ENCODE measurements at places on chromosomes 3 and 15. TPM values are rescaled to one million over a fixed set of nuclear protein-coding genes. Genes with fewer than 3 reads are reported as not detected.

DNA sequence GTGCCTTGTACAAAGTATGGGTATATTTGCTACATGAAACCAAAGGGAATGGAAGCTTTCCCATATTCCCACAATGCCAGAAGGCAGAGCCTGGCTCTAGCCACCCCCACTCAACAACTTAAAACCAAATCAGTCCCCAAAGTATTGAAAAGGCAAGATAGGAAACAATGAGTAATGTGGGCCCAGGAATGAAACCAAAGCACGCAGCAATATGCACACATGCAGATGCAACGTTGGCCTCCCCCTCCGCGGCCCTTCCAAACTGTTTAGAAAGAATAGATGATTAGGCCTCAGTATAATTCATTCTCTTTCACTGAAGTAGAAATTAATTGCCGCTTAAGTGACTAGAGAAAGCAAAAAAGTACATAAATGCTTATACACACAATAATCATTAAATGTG is 59.1 kb downstream of the THRB start:
- no peaks in the 10 kb centered on the region for H3K36me3 ChIP-seq
- no peak overlapping the region for H3K4me3 ChIP-seq
- H3K27me3 ChIP-seq: no peaks in the 10 kb centered on the region
- no peaks in the 10 kb centered on the region for H3K4me1 ChIP-seq
- DNase-seq: no peak

GRCh38 chr3:151841801-151842200 is 27.9 kb downstream of the AADAC start:
- H3K4me3 ChIP-seq: no peak overlapping the region
- DNase-seq: no peak
- no peak overlapping the region for H3K27ac ChIP-seq
- no peaks in the 10 kb centered on the region for H3K36me3 ChIP-seq
- H3K4me1 ChIP-seq: no peaks in the 10 kb centered on the region

DNA sequence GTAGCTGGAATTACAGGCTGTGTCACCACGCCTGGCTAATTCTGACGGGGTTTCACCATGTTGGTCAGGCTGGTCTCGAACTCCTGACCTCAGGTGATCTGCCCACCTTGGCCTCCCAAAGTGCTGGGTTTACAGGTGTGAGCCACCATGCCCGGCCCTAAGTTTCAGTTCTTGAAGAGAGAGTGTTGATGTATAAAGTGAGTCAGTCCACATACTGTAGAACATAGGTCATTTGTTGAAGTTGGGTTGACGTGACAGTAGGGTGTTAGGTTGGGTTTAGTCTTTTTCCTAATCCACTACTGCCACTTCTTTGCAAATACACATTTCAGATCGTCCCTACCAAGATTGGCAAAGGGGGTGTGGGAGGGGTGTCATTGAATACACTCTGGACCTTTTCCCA is 15.2 kb downstream of the DNAJC19 start:
- no peak overlapping the region for H3K4me3 ChIP-seq
- H3K4me1 ChIP-seq: no peaks in the 10 kb centered on the region
- no peaks in the 10 kb centered on the region for H3K27me3 ChIP-seq
- H3K36me3 ChIP-seq: peaks cover 3% of the 10 kb centered on the region
- no peak overlapping the region for H3K27ac ChIP-seq
- DNase-seq: no peak

GRCh38 chr3:120555657-120556509 is 40.3 kb upstream of the NDUFB4 start:
- H3K4me3 ChIP-seq: no peak overlapping the region
- H3K4me1 ChIP-seq: no peaks in the 10 kb centered on the region
- H3K36me3 ChIP-seq: no peaks in the 10 kb centered on the region
- H3K27ac ChIP-seq: no peak overlapping the region

DNA sequence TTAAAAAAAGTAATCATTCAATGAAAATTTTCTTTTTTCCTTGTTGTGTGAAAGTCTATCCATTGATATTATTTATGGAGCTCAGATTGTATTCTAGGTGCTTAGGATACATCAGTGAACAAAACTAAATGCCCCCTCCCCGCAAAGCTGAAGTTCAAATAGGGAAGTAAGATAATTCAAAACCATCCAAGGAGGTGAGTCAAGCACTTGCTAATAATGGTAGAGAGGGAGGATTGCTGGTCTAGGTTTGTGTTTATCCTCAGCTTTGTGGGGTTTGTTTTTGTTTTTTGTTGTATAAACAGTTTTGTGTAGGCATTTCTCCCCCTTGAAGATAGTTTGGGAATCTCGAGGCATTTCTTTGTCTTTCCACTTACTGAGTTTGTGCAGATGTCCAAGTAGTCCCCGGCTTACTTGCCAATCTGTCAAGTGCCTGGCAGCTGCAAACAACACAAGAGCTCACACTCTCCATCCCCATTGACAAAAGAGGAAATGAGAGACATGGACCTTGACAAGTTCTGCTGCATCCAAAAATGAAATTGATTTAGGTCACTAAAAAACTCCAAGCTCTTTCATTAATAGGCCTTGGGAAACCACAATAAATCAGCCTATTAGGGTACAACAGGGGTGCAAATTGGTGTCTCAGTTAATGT is 575.8 kb upstream of the TBL1XR1 start:
- no peak overlapping the region for H3K4me3 ChIP-seq
- H3K27ac ChIP-seq: no peak overlapping the region
- H3K27me3 ChIP-seq: no peaks in the 10 kb centered on the region

- no peak for DNase-seq
- H3K36me3 ChIP-seq: no peaks in the 10 kb centered on the region
- H3K27ac ChIP-seq: no peak overlapping the region
- H3K27me3 ChIP-seq: no peaks in the 10 kb centered on the region
- H3K4me1 ChIP-seq: peaks cover 2% of the 10 kb centered on the region
Measured at GRCh38 chr15:31259562-31260252, 66.9 kb upstream of the KLF13 start.

- H3K4me1 ChIP-seq: no peaks in the 10 kb centered on the region
- H3K27me3 ChIP-seq: no peaks in the 10 kb centered on the region
- DNase-seq: no peak
- H3K27ac ChIP-seq: peak overlapping the region; percentile 95
- H3K4me3 ChIP-seq: peak overlapping the region; percentile 91
Measured at GRCh38 chr3:191331388-191331787, 1.1 kb upstream of the UTS2B start.

GRCh38 chr3:99509224-99509623 is 129.2 kb upstream of the COL8A1 start:
- no peaks in the 10 kb centered on the region for H3K36me3 ChIP-seq
- H3K27me3 ChIP-seq: no peaks in the 10 kb centered on the region
- no peak overlapping the region for H3K4me3 ChIP-seq
- H3K27ac ChIP-seq: no peak overlapping the region
- no peaks in the 10 kb centered on the region for H3K4me1 ChIP-seq
- no peak for DNase-seq

- H3K4me3 ChIP-seq: no peak overlapping the region
- H3K4me1 ChIP-seq: peaks cover 12% of the 10 kb centered on the region
- H3K27ac ChIP-seq: peak overlapping the region; percentile 58
- peak; percentile 84 for DNase-seq
Measured at GRCh38 chr15:70348581-70349344, 251.0 kb upstream of the TLE3 start.

GRCh38 chr3:149501524-149501923 is 27.0 kb downstream of the TM4SF4 start:
- no peaks in the 10 kb centered on the region for H3K36me3 ChIP-seq
- H3K4me3 ChIP-seq: no peak overlapping the region
- no peak for DNase-seq
- H3K27ac ChIP-seq: no peak overlapping the region
- no peaks in the 10 kb centered on the region for H3K4me1 ChIP-seq
- no peaks in the 10 kb centered on the region for H3K27me3 ChIP-seq

- H3K27me3 ChIP-seq: no peaks in the 10 kb centered on the region
- H3K4me1 ChIP-seq: no peaks in the 10 kb centered on the region
- H3K36me3 ChIP-seq: no peaks in the 10 kb centered on the region
- no peak overlapping the region for H3K4me3 ChIP-seq
Measured at GRCh38 chr3:22012471-22012870, 261.5 kb upstream of the ZNF385D start.

DNA sequence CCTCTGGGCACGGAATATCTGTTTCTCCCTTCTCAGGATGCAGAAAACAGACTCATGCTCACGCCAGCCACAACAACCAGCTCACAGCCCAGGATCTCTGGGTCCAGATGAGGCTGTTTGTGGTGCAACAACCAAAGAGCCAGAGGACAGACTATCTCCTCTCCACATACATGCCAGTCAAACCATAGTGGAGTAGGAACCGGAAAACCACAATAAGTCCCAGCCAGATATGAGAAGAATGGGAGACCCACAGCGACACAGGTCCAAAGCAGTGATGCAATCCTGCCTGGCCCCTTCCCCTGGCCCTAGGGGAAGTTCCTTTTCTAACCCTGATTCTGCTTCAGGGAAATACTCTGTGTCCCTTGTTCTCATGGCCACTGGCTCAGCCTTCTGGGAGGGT is 27.6 kb downstream of the MEX3B start:
- H3K4me1 ChIP-seq: no peaks in the 10 kb centered on the region
- no peaks in the 10 kb centered on the region for H3K27me3 ChIP-seq
- DNase-seq: no peak
- H3K27ac ChIP-seq: peak overlapping the region; percentile 38
- H3K36me3 ChIP-seq: no peaks in the 10 kb centered on the region
- no peak overlapping the region for H3K4me3 ChIP-seq

DNA sequence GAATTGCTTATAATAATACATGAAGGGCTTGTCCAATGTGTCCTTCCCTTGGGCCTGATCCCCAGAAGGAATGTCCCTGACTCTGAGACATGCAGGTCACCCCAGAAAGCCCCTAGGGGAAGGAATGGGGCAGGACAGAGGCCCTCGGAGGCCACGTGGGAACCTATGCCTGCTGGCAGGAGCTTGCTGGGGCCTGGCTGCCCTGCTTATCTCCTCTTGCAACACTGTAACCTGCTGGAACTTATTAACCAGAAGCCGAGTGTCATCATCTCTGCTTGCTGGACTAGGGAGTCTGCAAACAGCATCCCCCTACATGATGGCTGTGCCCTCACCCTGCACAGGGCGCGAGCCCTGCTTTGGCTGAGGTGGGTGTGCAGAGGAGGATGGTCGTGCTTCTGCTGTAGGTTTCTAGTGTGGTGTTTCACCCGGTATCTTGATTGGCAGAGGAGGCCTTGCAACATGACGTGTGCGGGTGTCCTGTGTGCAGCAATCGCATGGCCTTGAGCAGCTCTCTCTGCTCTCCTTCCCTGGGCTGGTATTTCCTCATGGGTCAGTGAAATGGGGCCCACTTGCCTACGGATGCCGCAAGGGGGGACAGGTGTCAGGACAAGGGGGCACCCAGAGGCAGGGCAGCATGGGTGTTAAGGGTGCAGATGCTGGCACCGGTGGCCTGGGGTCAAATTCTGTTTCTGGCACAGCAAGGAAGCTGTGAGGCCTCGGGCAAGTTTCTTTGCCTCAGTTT is 5.0 kb downstream of the CHST13 start:
- peaks cover 10% of the 10 kb centered on the region for H3K27me3 ChIP-seq
- H3K36me3 ChIP-seq: no peaks in the 10 kb centered on the region
- DNase-seq: no peak
- no peaks in the 10 kb centered on the region for H3K4me1 ChIP-seq
- no peak overlapping the region for H3K4me3 ChIP-seq

GRCh38 chr3:9649791-9650521 is 651 bp downstream of the MTMR14 start:
- H3K27ac ChIP-seq: peak overlapping the region; percentile 87
- no peaks in the 10 kb centered on the region for H3K4me1 ChIP-seq
- no peaks in the 10 kb centered on the region for H3K27me3 ChIP-seq
- H3K36me3 ChIP-seq: no peaks in the 10 kb centered on the region
- no peak for DNase-seq

DNA sequence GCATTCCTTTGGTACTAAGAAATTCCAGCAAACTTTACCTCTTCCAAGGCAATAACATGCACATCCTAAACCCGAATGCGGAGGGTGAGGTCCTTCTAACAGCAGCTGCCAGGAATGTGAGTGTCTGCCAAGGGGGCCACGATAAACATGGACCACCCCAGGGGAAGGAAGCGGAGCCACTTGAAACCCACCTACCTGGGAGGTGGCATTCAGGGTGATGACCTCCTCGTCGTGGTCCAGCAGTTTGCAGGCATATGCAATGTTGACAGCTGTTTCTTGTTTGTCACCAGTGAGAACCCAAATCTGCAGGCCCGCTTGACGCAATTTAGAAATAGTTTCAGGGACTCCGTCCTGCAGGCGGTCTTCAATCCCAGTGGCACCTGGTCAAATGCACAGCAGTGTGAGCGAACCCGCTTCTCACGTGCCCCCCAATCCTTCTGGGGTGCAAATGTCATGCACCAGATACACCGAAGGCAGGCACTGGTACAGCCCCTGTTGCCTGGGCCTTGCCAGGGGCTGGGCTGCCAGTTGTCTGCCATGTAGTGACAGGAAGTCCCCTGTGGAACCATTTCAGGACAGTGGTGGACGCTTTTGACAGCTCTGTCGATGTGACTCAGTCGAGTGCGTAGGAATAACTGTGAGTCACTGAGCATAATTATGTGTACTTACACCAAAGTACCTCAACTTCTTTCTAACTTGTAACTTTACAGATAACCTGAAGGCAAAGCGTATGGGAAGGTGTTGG is 161.2 kb downstream of the ATP10A start:
- H3K4me3 ChIP-seq: no peak overlapping the region
- DNase-seq: peak; percentile 20
- H3K4me1 ChIP-seq: no peaks in the 10 kb centered on the region
- no peak overlapping the region for H3K27ac ChIP-seq

DNA sequence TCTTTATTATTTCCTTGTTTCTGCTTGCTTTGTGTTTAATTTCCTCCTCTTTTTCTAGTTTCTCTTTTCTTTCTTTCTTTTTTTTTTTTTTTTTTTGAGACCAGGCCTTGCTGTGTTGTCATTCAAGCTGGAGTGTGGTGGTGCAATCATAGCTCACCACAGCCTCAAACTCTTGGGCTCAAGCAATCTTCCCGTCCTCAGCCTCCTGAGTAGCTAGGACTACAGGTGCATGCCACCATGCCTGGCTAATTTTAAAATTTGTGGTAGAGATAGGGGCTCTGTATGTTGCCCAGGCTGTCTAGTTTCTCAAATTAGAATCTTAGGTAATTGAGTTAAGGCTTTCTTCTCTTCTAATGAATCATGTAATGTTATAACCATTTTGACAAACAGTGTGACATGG is 22.4 kb downstream of the SLMAP start:
- no peaks in the 10 kb centered on the region for H3K4me1 ChIP-seq
- H3K4me3 ChIP-seq: no peak overlapping the region
- no peak overlapping the region for H3K27ac ChIP-seq
- no peaks in the 10 kb centered on the region for H3K27me3 ChIP-seq

The CXCR6 gene
- total RNA-seq: 4.3 TPM

The COL6A6 gene
- 0.32 TPM for total RNA-seq

The STAB1 gene
- 47.7 TPM for total RNA-seq

The ROPN1 gene
- total RNA-seq: 2.3 TPM

The CPA3 gene
- total RNA-seq: 5.6 TPM

The ATRIP gene
- 8.6 TPM for total RNA-seq

The SLC22A13 gene
- total RNA-seq: 0.59 TPM

The RNF123 gene
- total RNA-seq: 29.8 TPM

The ELL3 gene
- 9.0 TPM for total RNA-seq
